ENCODE measurements at places on chromosomes 11 and 22.

GRCh38 chr22:33006220-33006954 is 51.8 kb downstream of the SYN3 start:
- DNase-seq, result no peak

- no peak for DNase-seq
Measured at GRCh38 chr22:44542561-44543222, 44.7 kb upstream of the RTL6 start.

DNA sequence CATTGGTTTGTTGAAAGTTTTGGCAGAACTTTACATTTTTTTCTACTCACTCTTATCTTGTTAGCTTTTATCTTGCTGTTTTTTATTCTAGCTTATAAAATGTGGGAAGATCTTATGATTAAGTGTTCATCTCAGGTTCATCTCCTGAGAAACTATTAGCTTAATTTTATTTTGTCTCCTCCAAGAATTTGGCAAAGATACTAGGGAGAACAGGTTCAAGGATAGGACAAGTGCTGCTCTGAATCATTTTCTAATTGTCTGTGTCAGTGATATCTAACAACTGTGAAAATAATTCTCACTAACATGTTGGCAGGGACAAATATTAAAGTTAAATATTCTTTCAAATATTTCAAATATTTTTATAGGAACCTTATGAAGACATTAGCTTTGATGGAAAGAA is 38.2 kb upstream of the FSHB start:
- DNase-seq, result no peak

DNA sequence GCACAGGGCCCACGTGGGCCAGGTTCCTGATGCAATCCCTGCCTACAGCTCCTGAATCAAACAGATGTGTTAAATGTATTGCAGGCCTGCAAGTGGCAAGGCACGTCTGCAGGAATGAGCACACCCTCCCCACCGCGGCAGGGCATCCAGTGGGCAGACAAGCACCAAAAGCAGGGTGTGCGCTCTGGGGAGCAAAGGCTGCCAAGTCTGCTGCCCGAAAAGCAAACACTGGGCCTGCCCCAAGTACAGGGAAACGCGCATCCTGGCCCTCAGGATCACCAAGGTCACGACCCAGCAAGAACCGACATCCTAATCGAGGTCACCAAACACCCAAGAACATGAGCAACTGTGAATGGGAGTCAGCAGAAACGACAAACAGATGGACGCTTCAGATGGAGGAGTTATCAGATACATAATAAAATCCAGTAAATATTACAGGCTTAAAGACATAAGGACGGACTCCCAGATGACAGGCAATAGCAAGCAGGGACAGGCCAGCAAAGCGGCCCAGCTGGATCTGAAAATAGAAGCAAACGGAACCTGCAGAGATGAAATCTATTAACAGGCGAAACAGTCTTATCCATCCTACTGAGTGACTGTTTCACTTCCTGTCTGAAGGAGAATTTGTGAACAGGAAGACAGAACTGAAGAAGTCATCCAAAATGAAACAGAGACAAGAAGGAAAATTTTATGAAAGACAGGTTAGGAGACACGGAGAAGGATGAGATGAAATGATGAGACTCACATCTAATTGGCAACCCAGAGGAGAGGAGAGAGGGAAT is 26.7 kb downstream of the CARS1 start:
- DNase-seq, result no peak

All from activated T-cell treated with anti-CD3 and anti-CD28 coated beads for 48 hours (primary cell).